Vagina (tissue), 2 donors: ENCODE measurements at places on chromosomes 7 and 10. TPM values are rescaled to one million over a fixed set of nuclear protein-coding genes. Genes with fewer than 3 reads are reported as not detected.

GRCh38 chr10:374354-374753, 239.1 kb downstream of the ZMYND11 start:
- DNase-seq, result no peak

DNA sequence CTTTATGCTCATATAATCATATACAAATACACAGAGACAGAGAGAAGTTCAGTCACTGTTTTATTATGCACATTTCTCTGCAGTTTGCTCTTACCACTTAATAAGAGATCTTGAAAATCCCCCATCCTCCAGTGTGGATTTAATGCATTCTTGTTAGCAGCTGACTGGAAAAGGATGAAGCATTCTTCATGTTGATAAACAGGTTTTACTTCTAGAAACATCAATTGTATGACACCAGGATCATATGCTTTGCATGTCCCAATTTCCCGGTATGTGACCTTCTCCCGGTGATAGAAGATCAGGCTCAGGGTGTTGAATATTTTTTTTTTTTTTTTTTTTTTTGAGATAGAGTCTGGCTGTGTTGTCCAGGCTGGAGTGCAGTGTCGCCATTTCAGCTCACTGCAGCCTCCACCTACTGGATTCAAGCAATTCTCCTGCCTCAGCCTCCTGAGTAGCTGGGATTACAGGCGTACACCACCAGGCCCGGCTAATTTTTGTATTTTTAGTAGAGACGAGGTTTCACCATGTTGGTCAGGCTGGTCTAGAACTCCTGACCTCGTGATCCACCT, 6.2 kb upstream of the CREB3L2 start:
- no peak for DNase-seq

- DNase-seq, result no peak
Measured at GRCh38 chr10:127332631-127333030, 136.2 kb upstream of the INSYN2A start.

DNA sequence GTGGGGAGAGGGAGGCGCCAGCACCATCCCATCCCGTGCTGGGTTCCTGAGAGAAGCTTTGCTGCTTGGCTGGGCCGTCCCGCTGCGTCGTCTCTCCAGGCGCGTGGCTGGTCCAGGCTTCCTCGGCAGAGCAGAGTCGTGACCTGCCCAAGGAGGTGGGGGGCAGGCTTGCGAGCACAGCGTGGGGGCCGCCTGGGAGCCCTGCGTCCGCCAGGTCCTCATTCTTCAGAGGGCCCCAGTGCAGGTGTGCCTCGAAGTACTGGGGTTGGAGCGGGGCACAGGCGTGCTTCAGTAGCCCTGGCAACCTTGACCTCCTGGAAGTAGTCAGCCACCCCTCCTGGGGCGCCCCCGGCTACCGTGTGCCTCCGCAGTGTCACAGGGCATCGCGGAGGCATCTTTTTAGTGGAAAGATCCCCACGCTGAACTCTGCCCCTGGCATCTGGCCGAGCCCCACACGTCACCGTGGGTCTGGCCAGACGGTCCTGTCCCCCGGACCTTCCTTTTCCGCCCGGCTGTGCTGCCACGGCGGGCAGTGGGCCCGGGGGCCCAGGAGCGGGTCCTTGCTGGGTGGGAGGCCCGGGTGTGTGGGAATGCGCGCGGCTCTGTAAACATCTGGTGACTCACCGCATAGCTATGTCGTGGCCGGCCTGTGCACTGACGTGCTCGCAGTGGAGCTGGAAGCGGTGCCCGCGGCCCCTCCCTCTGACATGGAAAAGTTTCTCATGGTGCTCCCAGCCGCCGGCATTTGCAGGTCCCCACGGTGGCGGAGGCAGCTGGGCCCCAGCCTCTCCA, 6.4 kb downstream of the MAFK start:
- DNase-seq, result no peak

- DNase-seq, result no peak
Measured at GRCh38 chr7:19623676-19624075, 85.2 kb downstream of the POLR1F start.

ZNF239 gene
- 3.2 TPM for total RNA-seq

CFAP69 gene
- 2.7 TPM for total RNA-seq

DNA sequence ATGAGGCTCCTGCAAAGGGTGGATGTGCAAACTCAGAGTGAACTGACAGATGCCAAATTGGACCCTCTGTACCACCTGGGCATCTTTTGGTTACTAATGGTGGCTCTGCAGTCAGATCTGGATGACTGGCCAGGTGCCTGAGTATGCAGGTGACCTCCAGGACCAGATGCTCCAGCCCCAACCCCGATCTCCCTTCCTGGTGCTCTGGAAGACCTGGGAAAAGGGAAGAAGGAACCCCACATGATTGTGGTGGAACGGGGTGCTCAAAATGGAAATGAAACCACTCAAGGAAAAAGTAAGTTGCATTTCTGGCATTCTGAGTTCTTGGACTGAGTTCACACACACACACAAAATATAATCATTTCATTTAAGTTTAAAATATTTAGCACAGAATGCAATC, 9.8 kb upstream of the AEBP1 start:
- no peak for DNase-seq
